Cardiac septum (tissue), 1 donor: ENCODE measurements at places on chromosomes 5 and 9.

DNA sequence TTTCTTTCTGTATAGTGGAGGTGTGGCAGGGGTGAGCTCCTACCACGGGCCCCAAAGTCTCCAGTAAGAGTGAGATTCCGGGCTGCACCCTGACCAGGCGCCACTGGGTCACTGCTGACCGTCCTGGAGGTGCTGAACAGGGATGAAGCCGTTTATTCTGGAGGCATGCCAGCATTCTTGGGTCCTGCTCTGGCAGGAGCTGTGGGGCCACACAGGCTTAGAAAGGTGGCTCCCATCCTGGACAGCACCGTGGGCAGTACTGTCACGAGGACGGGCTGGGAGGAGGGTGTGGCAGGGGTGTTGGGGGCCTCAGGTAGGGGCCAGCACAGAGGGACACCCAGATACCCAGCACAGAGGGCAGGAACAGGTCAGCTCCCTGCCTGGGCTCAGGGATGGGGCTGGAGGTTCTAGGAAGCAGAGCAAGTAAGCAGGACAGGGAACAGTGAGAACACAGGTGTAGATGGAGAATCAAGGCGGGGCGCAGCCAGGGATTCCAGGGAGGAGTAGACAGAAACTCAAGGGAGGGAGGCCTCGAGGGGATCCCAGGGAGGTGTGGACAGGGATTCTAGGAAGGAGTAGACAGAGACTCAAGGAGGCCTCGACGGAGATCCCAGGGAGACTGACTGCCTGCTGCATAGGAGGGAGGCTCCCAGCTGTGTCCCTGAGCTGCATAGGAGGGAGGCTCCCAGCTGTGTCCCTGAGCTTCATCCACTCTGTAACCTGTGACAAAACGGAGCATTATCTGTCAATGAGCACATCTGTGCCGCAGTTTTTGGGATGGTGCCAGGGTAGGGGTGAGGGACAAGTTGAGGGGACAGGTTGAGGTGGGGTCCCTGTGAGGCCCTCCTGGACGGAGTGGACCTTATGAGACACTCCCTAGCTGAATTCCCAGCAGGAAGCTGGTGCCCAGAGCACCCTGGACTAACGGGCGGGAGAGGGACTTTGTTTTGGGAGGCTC lies 1.1 kb upstream of the PLEKHG4B start:
- peak; percentile 66 for DNase-seq

DNA sequence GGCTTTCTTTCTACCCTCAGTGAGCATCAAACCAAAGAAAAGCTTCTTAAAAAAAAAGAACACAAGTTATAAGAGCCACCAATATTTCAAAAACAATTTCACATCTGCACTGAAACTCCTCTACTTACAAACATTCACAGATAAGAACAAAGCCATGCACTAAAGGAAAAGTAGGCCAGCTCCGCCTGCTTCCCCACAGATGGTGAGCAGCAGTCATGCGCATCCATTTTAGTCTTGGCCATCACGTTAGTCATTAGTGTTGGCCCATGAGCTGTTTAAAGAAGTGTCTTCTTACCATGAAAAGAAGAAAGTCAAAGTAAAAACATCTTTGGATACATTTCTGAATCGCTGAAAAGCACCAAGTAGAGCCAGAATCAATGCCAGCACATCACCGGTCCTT lies 40.0 kb upstream of the SMIM23 start:
- DNase-seq = no peak

DNA sequence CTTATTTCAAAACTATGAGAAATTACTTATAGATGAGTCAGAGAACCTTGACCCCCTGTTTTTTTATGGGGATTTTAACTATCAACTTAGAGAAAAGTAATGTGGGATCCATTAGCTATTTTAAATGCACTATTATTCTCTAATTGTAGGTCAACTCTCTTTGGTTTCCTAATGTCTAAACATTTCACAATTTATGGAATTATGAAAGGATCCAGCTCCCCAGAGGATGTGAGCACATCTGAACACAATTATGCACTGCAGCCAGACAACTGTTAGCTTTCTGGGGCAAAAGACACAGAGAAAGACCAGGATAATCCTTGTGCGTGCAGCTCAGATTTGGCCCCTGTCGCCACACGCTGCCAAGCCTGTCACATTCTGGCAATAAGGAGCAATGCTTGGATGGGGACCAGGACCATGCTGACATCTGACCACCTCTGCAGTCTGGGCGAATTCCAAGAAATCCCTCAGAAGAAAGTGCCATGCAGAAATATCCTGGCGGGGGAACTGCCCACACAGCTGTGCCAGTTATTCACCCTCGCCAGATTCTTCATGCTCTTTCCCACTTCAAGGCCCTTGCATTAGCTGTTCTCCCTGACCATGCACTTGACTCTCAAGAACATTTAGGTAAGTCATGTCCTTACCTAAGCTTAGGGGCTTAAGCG lies 22.2 kb upstream of the CMBL start:
- DNase-seq = peak; percentile 71

DNA sequence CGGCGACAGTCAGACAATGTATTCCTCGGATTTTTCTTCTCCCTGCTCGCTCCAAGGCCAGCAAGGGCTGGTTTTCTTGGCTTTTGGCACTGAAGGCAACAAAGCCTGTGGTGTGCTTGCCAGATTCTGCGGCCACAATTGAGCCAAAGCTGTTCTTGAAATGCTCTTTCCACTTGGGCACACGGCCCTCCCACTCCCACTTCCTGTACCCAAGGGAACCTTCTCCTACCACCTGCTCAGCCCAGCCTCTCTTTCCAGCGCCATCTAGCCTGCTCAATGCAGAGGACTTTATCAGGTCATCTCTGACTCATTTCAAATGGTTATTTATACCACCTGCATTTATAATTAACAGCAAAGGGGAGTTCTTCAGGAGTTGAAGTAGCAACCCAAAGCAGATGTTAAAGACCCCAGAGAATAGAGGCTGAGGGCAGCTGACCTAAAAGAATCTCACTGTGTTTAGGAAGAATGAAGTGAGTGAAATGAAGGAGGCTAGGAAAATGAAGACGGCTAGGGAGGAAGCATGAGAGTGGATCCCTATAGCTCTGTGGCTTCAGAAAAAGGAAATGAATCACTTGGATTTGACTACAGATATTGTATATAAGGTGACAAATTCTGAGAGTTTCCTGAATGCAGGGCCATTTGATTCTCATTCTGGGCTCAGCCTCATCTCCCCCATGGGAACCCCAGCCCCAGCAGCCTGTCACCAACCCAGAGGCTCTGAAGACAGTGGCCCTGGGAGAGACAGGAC lies 439.0 kb downstream of the ENC1 start:
- no peak for DNase-seq

DNA sequence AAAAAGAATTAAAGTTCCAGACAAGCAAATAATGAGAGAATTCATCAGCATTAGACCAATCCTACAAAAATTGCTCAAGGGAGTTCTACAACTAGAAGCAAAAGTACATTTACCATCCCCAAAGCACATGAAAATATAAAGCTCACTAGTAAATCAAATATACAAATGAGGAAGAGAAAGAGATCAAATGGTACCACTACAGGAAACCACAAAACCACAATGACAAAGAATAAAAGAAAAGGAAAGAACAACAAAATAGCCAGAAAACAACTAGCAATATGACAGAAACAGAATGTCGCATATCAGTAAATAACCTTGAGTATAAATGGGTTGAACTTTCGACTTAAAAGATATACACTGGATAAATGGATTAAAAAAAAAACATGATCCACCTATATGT lies 739.0 kb downstream of the DTWD2 start:
- DNase-seq = no peak

- DNase-seq = no peak
Observed at GRCh38 chr5:127718181-127718580, 15.0 kb downstream of the CCDC192 start.
